T-helper 2 cell treated with Interferon-gamma antibody and Interleukin-4, amounts not matched to agents 100 ng/mL and 5 ng/mL, for 36 hours (primary cell): ENCODE measurements at places on chromosomes 12 and 14. TPM values are rescaled to one million over a fixed set of nuclear protein-coding genes. Genes with fewer than 3 reads are reported as not detected.

Gene BHLHE41
- not detected in 2 replicates for total RNA-seq

Gene NAV3
- not detected in 2 replicates for total RNA-seq

Gene WDR20
- total RNA-seq: 36.0 and 36.2 TPM in 2 replicates

Gene ALX1
- not detected in 2 replicates for total RNA-seq

Gene SLC38A4
- total RNA-seq: not detected in 2 replicates

Gene RAD51AP1
- 39.6 and 43.4 TPM in 2 replicates for total RNA-seq

Gene AQP6
- not detected in 2 replicates for total RNA-seq

Gene DIO2
- not detected in 2 replicates for total RNA-seq

Gene SRSF9
- 203 TPM in 2 replicates for total RNA-seq

Gene IKZF4
- total RNA-seq: 21.8 and 23.3 TPM in 2 replicates

Gene PLEKHG7
- not detected in 2 replicates for total RNA-seq

Gene LMNTD1
- not detected in 2 replicates for total RNA-seq

Gene KRT6A
- not detected in 2 replicates for total RNA-seq

Gene RNASE9
- total RNA-seq: not detected in 2 replicates

Gene NCKAP5L
- total RNA-seq: 2.3 and 2.4 TPM in 2 replicates

Gene SLC10A1
- not detected in 2 replicates for total RNA-seq

Gene TNFAIP2
- 0.14 TPM in 1 of 2 replicates, not detected in the other for total RNA-seq

Gene ABCD2
- 19.3 and 20.2 TPM in 2 replicates for total RNA-seq

Gene TGM1
- 4.1 and 5.6 TPM in 2 replicates for total RNA-seq

Gene CLEC6A
- total RNA-seq: 0.09 TPM in 1 of 2 replicates, not detected in the other

Gene DLGAP5
- total RNA-seq: 63.4 and 68.1 TPM in 2 replicates

Gene RPGRIP1
- total RNA-seq: 0.16 TPM in 1 of 2 replicates, not detected in the other

Gene RFX4
- total RNA-seq: not detected in 2 replicates

Gene LRRC43
- not detected in 2 replicates for total RNA-seq

Gene ZDHHC22
- not detected in 2 replicates for total RNA-seq

Gene ZNF268
- 17.2 and 19.8 TPM in 2 replicates for total RNA-seq
